Testis (tissue), 5 donors: ENCODE measurements at places on chromosomes 6 and 20. TPM values are rescaled to one million over a fixed set of nuclear protein-coding genes. Genes with fewer than 3 reads are reported as not detected.

CALHM4 gene
- total RNA-seq, result 0.25 TPM

GPLD1 gene
- total RNA-seq, result 10.7 TPM

POU5F1 gene
- total RNA-seq, result 4.2 TPM

- DNase-seq, result no peak
Observed at GRCh38 chr20:51926670-51927305, 124.5 kb upstream of the SALL4 start.

DNA sequence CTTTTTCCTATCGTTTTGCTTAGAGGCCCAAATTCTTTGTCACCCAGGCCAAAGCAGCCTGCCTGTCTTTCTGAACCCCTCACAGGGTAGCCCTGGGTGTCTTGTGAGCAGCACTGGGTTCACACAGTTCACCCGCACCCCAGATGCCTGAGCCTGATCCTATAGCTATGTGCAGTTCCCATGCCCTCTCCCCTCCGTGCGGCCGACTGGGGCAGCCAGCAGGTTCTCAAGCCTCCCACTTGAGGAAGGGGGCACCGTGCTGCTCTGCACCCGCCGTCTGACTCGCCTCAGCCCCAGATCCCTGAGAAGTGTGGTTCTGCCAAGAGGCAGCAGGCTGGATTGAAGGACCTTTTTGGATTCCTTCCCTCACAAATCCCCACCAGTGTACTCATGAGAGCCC is 89.0 kb downstream of the PSMB1 start:
- no peak for DNase-seq

GRCh38 chr6:3753228-3753835 is 1.8 kb upstream of the PXDC1 start:
- no peak for DNase-seq

CST4 gene
- not detected for total RNA-seq

- no peak for DNase-seq
Observed at GRCh38 chr6:21597801-21598673, 4.5 kb downstream of the SOX4 start.

SEL1L2 gene
- total RNA-seq, result 10.0 TPM
